ENCODE measurements at places on chromosomes 13 and 19. TPM values are rescaled to one million over a fixed set of nuclear protein-coding genes. Genes with fewer than 3 reads are reported as not detected.

The WIZ gene
- polyA plus RNA-seq, result 1.0 TPM

The LYL1 gene
- 8.0 TPM for polyA plus RNA-seq

The ZNF888 gene
- 2.4 TPM for polyA plus RNA-seq

DNA sequence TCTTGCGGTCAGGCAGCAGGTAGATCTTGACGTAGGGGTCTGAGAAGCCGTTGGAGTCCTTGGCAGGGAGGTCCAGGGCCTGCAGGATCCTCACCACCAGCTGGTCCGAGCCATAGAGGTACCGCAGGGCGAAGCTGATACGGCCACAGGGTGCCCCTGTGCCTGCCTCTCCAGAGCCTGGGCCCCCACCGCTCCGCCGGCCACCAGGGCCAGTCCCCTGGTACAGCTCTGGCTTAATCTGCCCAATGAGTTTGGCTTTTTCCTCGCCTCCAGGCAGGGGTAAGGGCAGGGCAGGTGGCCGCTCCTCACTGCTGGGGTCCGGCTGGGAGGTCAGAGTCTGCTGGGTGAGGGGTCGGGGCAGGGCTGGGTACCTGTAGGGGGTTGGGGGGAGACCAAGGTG lies 9.9 kb downstream of the SYT3 start:
- DNase-seq, result no peak

The PPFIA3 gene
- polyA plus RNA-seq, result 0.17 TPM

The FFAR3 gene
- not detected for polyA plus RNA-seq

The THSD1 gene
- not detected for polyA plus RNA-seq

GRCh38 chr19:55493052-55493644 lies 4.9 kb downstream of the SSC5D start:
- DNase-seq, result no peak

The NCR1 gene
- polyA plus RNA-seq, result 0.36 TPM

DNA sequence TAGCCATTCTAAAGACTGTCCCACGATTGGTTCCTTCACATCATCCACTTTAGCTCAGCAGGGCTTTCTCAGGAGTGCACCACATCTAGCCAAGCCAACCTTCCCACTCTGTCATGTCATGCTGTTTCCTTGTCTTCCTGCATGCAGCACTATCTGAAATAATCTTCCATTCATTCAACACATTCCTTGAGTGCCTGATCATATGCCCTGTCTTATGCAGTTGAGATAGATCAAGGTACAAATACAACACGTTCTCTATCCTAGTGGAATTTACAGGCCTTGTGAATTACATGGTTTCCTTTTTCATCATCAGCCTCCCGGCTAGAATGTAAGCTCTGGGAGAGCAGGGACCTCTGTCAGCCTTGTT lies 6.8 kb upstream of the MRPS31 start:
- no peak for DNase-seq

GRCh38 chr13:93996481-93996880 lies 483.0 kb downstream of the DCT start:
- no peak for DNase-seq

DNA sequence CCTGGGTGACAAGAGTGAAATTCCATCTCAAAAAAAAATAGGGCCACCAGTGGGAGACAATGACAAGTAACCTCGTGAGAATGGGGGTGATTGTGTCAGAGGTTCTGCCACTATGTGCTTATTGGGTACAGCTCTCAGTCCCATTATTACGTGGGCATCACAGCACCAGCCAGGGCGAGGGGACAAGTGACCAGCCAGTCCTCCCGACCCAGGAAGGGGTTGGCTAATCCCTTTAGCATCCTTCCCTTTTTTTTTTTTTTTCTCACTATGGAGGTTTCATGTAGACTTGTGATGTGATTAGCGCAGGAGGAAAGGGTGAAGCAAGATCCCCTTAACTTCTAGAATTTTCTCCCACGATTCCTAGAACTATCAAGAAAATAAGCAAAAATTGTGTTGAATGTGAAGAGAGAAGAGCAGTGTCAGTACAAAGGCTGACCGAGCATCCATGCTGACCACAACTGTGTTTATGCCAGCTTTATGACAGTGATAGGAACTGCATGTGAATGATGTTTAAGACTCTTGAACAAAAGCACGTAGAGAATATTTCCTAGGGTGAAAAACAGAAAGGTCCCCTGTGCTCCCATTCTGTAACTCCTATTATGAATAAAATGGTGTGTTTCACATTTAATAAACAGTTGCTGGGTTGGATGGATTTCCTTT lies 50.0 kb downstream of the ALOX5AP start:
- DNase-seq, result no peak

- no peak for DNase-seq
Measured at GRCh38 chr13:40648040-40648439, 18.4 kb downstream of the FOXO1 start.
